ENCODE measurements at places on chromosomes 1 and 21.
A peak's percentile ranks its signal among the peaks of the same experiment; 100 is the strongest.

GRCh38 chr1:204338360-204338759 is 21.4 kb downstream of the PLEKHA6 start:
- DNase-seq, result no peak

GRCh38 chr1:156160743-156161171 is 7.4 kb downstream of the SEMA4A start:
- DNase-seq, result peak; percentile 72

- no peak for DNase-seq
Measured at GRCh38 chr1:17567582-17567981, 28.1 kb downstream of the ARHGEF10L start.

DNA sequence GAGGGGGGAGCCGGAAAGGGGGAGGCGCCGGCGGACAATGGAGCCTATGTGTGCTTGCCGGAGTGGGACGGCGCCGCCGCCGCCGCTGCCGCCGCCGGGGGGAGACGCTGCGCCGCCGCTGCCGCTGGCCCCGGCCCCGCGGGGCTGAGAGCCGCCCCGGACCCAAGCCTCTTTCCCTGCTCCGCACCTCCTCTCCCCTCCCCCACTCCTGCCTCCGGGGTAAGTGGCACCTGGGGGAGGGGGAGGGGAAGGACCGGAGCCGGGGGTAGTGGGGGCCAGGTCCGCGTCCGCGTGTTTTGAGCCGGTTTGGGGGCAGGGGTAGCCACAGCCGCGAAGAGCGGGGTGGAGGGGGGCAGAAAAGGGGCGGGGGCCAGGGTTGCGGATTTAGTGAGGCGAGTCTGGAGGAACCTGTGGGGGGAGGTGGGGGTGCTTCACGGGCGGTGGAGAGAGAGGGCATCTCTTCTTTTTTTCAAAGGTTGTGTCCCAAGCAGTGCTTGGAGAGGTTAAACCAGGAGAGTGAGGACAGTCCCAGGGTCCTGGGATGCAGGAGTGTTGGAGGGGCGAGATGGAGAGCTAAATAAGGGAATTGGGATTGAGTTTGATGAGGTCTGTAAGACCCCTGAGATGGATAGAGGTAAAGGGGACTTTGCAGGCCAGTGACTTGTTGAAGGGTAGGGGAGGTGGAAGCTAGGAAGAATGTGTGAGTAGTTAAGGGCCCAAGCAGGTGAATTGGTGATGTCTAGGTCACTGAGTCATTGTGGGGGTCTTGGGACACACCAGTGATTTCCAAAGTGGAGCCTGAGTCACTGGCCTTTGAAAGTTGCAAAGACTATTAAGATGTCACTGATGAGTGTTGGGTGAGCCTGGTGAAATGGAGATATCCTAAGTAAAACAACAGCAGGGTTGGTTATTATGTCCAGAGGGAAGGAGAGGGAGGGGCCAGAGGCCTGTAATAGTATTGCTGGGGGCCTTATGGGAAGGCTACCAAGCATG is 59.1 kb downstream of the BCL9 start:
- DNase-seq, result peak; percentile 61

DNA sequence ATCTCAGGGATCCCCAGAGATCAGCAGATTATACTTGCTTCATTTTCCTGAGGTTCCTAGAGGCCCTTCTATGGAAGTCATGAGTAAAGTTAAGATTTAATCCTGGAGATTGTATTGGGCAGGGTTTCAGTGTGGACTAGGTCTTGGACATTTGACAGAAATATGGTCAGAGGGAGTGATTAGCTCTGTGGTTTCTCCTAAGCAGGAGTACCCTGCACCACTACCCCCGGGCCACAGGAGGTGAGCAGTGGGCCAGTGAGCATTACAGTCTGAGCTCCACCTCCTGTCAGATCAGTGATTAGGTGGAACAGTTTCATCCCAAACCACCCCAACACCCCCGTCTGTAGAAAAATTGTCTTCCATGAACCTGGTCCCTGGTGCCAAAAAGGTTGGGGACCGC is 43.2 kb downstream of the PHACTR4 start:
- no peak for DNase-seq

GRCh38 chr1:77292551-77292950 is 10.7 kb downstream of the AK5 start:
- DNase-seq, result no peak

GRCh38 chr1:177170756-177171535 is at the start of gene BRINP2:
TSS of gene BRINP2 (plus strand) at chr1:177170958. CDS start at chr1:177229877, 58,919 bp downstream.
- DNase-seq, result no peak

DNA sequence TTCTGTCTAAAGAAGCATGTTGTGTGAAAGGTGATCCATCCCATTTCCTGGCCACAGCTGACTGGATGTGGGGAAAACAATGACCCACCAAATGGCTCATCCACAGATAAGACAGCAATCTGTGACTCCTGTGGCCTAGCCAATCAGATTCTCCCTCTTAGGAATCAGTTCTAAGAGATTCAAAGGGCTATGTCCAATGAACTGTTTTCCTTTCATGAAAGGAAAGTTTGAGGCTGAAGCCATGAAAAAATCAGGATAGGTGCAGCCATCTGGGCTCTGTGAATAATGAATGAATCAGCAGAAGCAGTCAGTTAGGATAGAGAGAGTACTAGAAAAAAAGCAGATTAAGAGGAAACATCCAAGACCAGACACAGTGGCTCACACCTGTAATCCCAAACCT is 164.7 kb downstream of the NRIP1 start:
- DNase-seq, result no peak

- no peak for DNase-seq
Measured at GRCh38 chr1:231099996-231100767, 60.1 kb upstream of the FAM89A start.

GRCh38 chr1:24707687-24708086 is 37.6 kb upstream of the CLIC4 start:
- no peak for DNase-seq
